ENCODE measurements at places on chromosomes 11 and 22. TPM values are rescaled to one million over a fixed set of nuclear protein-coding genes. Genes with fewer than 3 reads are reported as not detected.
A peak's percentile ranks its signal among the peaks of the same experiment; 100 is the strongest.

DNA sequence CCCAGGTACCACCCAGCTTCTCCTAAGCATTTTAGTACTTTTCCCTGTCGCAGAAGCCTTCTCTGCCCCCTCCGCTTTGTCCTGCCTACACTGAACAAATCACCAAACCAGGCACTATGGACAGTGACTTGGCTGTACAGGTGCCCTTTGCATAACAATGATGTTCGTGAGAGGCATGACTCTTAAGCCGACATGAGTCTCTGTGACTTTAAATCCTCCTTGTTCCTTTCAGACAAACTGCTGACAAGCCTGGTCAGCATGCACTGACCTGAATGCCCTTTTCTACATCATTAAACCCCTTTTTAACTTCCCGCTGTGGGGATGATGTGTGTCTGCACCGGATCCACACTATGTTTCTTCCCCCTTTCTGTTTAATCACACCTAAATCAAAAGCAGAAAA, 16.6 kb downstream of the CAVIN3 start:
- no peak for DNase-seq

Gene CCDC81
- 0.29 TPM for total RNA-seq

Gene MYBPC3
- not detected for total RNA-seq

Gene FSHB
- total RNA-seq = not detected

GRCh38 chr11:61814247-61814957, 2.4 kb downstream of the FADS1 start:
- DNase-seq = peak; percentile 51

All from RPMI7951 (cell line).